ENCODE measurements at places on chromosomes 6 and 20.

- DNase-seq = no peak
These were observed 49.3 kb upstream of the INSM1 start for GRCh38 chr20:20318365-20319161.

DNA sequence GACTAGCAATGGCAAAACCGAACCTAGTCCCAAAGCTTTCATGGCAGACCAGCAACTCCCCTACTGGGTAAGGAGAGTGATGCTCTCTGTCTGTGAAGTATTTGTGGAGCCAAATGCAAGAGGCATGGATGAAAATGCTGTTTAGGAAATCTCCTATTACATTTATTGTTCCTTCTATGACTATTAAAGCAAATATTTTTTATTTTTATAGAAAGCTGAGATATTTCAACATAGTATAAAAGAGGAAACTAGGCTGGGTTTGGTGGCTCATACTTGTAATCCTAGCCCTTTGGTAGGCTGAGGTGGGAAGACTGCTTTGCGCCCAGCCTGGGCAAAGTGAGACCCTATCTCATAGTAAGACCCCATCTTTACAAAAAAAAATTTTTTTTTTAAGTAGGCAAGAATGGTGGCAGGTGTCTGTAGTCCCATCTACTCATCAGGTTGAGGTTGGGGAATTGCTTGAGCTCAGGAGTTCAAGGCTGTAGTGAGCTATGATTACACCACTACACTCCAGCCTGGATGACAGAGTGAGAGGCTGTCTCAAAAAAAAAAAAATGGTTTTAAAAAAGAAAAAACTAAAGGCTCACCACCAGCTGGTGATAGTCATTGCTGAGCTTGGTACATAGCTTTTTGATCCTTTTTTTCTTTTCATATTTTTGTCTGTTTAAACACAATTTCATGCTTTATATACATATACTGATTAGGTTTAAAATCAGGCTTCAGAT is 11.3 kb downstream of the KDM1B start:
- DNase-seq = no peak

- no peak for DNase-seq
These were observed 32.3 kb upstream of the PLCB4 start for GRCh38 chr20:9036593-9036992.

DNA sequence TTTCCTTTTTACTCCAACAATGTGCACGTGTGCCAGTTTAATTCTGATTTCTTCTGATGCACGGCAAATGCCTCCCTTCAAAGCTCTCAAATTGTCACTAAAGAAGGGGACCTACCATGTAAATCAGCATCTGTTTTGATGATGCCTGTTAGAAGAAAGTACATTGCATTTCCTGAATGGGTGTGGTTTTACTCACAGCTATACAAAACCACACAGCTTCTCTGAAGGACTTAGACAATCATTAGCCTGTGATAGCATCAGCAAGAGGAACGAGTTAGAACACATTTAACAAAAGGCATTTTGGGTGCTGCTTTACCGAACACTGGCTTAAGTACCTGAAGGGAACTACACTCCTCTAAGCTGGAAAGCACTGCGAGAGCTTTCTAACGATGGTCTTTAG is 109.4 kb downstream of the ATXN1 start:
- no peak for DNase-seq

DNA sequence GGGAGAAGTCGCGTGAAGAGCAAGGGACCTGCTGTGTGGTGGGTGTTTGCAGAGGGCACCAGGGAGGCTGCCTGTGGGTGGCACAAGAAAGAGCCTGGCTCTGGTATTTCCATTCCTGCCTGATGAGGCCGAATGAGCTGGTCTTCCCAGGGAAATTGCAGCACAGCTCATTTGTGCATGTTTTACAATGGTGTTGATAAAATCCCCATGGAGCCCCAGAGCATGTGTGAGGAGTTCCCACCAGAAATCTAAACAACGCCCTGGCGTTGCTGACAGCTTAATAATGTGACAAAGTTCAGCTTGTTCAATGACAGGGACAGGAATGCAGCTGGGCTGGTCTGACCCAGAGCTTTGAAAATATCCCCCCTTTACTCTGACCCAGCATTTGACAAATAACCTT is 135.5 kb downstream of the CLIC5 start:
- DNase-seq = no peak
